ENCODE measurements at places on chromosomes 5 and 9.

DNA sequence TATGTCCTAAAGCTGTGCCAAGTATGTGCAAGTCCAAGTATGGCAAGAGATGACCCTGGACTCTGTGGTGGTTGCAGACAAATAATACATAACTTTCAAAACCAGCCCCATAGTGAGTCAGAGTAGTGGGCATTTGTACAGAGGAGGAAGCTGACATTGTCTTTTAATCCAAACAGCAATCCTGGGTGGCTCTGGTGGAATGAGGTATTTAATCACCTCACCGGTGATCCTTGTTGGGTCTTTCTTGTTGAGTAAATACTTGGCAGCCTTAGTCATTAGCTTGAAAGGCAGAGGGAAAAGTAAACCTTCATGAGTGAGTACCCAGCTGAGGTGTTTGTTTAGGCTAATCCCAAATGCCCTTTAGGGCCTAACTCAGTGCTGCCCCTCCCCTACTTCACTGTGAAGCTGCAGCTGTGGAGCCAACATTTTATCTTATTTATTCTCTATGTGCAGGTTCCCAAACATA is 148.7 kb upstream of the SLC12A2 start:
- DNase-seq: no peak

DNA sequence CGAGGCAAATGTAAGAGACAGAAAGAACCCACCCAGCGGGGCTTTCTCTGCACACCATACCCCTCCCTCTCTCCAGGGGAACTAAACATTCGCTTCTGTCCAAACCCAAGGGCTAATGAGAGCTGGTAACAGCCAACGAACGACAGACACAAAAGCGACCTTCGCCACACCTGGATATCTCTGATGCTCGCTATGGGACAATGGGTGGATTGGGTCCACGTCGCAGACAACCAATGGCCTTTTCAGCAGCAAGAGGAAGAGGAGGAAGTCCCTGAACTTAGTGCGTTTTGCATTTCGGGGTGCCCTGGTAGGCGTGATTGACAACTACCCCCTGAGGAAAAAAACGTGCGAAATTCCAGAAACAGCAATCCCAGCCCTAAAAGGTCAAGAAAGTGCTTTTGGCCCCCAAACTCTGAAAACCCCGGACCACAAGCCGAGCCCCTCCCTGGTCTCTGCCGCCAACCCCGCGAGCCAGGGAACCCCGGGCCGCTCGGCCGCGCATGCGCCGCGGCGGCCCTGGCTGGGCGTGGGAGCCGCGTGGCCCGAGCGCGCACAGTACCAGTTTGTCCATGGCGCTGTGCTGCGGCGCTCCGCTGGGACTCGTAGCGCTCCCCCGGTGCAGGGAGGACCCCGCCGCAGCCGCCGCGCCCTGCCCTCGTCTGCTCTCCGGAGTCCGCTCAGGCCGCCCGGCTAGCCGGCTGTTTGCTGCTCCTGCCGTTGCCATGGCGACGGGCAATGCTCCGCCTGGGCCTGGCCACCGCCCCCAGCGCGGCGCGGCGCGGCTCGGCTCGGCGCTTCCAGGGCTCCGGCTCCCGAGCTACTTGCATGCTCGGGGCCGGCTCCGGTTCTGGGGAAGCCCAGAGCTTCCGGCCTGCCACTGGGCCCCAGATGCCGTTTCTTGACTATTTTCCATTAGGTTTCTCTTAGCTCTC is 66.9 kb upstream of the DNAH5 start:
- DNase-seq: no peak

DNA sequence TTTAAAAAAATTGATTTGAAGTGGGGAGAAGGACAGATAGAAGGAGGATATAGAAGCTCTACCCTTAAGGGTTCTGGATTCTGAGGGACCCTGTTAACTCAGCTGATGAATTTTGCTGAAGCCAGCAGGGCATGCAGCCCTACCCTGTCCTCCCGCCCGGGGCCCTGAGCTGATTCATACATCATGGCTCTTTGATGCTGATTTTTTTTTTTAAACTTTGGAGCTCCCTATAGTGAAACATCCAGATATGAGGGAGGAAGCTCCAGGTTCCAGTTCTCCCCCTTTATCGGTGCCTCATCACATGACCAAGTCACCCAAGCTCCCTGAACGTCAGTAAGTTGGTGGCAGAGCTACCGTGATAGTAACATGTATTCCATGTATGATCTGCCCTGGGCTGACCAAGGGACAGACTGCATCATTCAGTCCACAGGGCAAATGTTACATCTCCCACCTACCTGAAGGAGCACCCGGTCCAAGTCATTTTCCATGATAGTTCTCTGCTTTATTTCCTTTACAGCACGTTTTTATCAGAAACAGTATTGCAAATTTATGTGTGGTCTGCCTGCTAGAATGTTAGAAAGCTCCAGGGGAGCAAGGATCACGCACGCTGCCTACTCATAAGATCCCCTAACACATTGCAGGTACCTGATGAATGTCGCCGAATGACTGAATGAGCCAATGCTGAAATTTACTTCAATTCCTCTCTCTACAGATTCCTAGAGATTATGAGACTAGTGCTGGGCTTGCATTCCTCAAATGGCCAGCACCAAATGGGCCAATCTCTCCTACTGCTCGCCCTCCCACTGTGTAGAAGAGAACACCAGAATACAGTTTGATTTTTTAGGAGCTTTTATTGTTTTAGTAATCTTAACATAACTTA is 25.9 kb downstream of the SPARC start:
- DNase-seq: no peak

GRCh38 chr5:57302164-57302563 is 128.3 kb downstream of the GPBP1 start:
- DNase-seq: no peak

DNA sequence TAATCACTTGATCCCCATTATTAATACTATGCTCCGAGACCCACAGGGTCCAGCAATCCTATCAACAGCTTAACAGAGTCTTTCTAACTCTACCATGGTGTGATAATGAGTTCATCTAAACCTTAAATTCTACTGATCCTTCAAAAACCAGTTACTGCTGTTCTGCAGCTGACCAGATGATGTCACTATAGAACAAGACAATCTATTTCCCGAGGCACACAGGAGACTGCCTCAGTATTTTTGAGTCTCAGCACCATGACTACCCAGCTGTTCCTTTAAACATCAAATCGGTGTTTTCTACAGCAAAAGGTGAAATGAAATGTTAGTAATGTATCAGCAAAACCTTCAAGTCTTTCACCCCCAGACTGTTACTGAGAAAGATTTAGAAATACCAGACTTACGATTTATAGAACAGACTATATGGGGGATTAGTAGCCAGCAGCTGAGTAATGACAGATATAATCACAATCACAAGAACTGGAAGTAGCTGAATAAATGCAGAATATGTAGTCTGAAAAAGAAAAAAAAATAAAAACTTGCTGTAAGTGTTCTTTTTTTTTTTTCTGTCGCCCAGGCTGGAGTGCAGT is 16.9 kb downstream of the DNAJC18 start:
- no peak for DNase-seq

- DNase-seq: no peak
Measured at GRCh38 chr5:40909264-40909663, at the start of gene C7. TSS of gene C7 (plus strand) at chr5:40909497. CDS start at chr5:40909611, 114 bp downstream.

- DNase-seq: peak; percentile 15
Measured at GRCh38 chr5:36876965-36877666, 547 bp downstream of the NIPBL start.
